ENCODE measurements at places on chromosomes 12 and 14. TPM values are rescaled to one million over a fixed set of nuclear protein-coding genes. Genes with fewer than 3 reads are reported as not detected.
A peak's percentile ranks its signal among the peaks of the same experiment; 100 is the strongest.

DNA sequence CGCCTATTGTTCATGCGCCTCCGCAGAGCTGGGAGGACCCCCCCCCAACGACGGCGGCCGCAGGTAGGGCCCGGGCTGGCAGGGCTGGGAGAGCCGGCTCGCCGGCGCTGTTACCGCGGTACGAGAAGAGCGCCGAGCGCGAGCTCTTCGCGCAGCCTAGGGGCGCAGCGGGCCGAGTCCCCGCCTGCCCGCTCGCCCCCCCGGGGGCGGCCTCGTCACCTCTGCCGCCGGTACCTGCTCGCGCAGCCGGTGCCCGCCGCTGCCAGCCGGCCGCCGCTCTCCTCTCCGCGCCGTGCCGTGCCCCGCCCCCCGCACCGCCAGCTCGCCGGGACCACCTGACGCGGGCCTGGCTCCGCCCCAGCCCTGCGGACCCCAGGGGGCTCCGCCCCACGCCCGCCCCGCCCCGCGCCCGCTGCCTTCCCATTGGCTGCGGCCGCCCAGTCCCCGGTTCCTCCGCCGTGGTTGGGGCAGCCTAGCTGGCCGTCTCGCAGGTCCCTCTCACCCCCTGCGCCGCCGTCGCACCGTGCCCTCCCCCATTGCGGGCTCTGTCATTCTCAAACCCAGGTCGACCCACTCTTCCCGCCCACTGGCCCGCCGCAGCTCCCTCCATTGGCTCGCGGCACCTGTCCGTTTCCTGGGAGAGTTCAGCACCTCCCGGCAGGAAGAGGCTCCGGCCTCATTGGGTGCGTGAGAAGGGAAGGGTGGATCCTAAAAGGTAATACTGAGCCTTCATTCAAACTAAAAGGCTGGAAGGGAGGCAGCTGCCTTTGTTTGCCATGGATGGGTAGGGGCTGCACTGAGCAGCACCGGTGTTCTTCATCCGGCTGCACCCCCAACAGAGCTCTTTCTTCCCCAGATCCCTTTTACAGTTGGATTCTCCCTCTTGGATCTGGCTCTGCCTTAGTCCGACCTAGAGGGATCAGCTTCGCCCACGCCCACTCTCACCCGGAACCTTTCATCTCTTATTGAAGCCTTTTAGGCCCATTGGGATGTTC is at the start of gene MAP3K9:
MAP3K9 (minus strand) TSS at position 289 of the 995 bp plus-strand sequence. CDS start 342 bp downstream, outside the sequence.
- DNase-seq, result peak; percentile 85
- H3K27ac ChIP-seq, result peak within 1 kb of the TSS; percentile 30
- H3K36me3 ChIP-seq, result no peaks in the 10 kb centered on the region
- peak within 1 kb of the TSS; percentile 73 for H3K4me3 ChIP-seq
- H3K27me3 ChIP-seq, result peaks cover 77% of the 10 kb centered on the region

GRCh38 chr14:52695481-52696091 is at the start of gene ERO1A:
TSS of gene ERO1A (minus strand) at chr14:52695558. CDS start at chr14:52695481, 77 bp downstream.
- DNase-seq, result peak; percentile 82
- H3K27me3 ChIP-seq, result no peaks in the 10 kb centered on the region
- H3K4me1 ChIP-seq, result peaks cover 39% of the 10 kb centered on the region

DNA sequence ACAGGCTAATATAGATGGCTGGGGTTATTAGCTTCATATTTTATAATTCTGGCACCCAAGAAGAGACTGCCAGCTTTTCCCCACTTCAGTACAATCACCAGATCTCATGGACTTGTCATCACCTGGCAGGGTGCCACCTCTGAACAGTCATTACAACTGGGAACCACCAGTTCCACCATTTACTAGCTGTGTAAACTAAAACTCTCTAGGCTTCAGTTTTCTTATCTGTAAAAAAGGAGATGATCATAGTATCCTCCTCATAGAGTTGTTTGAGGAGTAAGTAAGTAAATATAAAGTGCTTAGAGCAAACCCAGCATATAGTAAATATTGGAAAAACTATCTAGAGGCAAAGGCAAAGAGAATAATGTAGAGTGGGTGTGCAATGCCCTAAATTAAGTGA is 19.3 kb downstream of the CPNE8 start:
- peaks cover 13% of the 10 kb centered on the region for H3K4me1 ChIP-seq
- H3K27me3 ChIP-seq, result no peaks in the 10 kb centered on the region
- H3K4me3 ChIP-seq, result no peak overlapping the region
- no peak overlapping the region for H3K27ac ChIP-seq
- no peak for DNase-seq
- H3K36me3 ChIP-seq, result no peaks in the 10 kb centered on the region

Gene SHMT2
- total RNA-seq, result 30.8 TPM

Gene MMP19
- 0.94 TPM for total RNA-seq

DNA sequence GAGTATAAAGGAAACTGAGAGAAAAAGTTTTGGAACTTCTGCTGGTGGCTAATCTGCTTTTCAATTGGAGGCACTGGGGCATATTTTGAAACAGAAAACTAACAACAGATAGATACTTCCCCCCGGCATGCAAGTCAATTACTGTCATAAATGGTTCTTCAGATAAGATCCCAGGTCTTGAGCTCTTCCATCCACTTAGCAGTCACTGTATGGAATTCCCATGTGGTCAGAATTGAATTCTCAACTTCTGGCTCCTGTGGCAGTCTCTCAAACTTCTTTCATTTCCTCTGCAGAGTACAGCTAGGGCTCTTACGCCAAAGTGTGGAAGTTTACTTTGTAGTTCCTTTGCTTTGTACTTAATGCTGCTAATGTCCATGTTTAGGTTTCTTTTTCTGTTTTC is 452.2 kb downstream of the IPO8 start:
- no peaks in the 10 kb centered on the region for H3K27me3 ChIP-seq
- no peak for DNase-seq
- no peak overlapping the region for H3K4me3 ChIP-seq
- H3K27ac ChIP-seq, result no peak overlapping the region
- H3K4me1 ChIP-seq, result no peaks in the 10 kb centered on the region

Gene PLEKHD1
- 0.17 TPM for total RNA-seq

DNA sequence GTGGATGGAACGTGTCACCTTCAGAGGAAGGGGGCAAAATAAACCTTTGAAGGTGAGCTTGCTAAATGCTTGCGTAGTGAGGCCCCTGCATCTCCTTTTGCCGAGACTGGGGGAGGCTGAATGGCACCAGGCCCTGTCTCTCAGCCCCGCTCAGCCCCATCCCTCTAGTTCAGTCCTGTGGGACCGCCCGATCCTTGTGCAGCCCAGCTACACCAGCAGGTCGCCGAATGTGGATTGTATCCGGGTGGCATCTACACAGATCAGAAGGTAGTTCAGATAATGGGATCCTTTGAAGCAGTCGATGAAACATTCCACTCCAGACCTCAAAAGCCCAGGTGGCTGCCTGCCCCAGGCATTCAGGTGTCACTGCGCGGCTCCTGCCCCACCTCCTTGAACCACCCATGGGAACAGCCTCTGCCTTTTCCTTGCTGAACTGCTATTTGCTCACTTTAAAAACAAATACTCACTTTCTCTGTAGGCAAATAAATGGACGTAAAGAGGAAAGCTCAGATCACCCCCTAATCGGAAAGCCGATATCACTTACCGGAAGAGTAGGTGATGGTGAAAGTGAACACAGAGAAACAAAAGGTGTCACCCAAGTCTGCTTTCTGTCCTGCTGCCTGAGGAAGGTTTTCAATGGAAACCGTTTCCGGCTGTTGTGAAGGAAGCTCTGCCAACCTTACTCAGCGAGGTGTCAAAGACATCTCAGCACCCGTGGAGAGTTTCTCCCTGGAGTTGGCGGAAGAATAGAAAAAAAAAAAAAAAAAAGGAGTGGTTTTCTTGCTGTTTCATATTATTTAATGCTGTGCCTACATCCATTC is 100.3 kb upstream of the NCOR2 start:
- H3K4me1 ChIP-seq, result peaks cover 5% of the 10 kb centered on the region
- DNase-seq, result no peak
- no peak overlapping the region for H3K4me3 ChIP-seq
- H3K27ac ChIP-seq, result no peak overlapping the region
- H3K36me3 ChIP-seq, result no peaks in the 10 kb centered on the region

- no peak overlapping the region for H3K4me3 ChIP-seq
- H3K36me3 ChIP-seq, result no peaks in the 10 kb centered on the region
- H3K27ac ChIP-seq, result no peak overlapping the region
- no peak for DNase-seq
Measured at GRCh38 chr14:79186523-79186922, 1016.4 kb downstream of the NRXN3 start.

DNA sequence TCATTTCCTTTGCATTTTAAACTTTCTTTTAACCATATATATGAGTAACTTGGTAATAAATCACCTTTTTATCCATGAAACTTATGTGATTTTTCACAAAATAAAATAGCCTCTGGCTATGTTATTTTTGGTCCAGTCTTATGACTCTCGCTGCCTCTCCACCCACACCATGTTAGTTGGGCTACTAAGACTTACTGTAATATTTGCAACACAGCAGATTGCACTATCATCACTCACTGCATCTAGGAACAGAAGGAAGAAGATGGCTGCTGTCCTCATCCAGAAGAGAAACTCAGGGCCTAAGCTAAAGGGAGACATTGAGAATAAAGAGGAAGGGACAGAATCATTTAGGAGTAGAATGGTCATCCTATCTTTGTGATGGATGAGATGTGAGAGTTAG is 12.6 kb upstream of the B4GALNT3 start:
- H3K27me3 ChIP-seq, result no peaks in the 10 kb centered on the region
- H3K4me1 ChIP-seq, result no peaks in the 10 kb centered on the region
- no peak overlapping the region for H3K4me3 ChIP-seq
- no peak overlapping the region for H3K27ac ChIP-seq
- no peaks in the 10 kb centered on the region for H3K36me3 ChIP-seq

Measured in heart right ventricle (tissue), 16 donors.